ENCODE measurements at places on chromosomes 4 and X.

DNA sequence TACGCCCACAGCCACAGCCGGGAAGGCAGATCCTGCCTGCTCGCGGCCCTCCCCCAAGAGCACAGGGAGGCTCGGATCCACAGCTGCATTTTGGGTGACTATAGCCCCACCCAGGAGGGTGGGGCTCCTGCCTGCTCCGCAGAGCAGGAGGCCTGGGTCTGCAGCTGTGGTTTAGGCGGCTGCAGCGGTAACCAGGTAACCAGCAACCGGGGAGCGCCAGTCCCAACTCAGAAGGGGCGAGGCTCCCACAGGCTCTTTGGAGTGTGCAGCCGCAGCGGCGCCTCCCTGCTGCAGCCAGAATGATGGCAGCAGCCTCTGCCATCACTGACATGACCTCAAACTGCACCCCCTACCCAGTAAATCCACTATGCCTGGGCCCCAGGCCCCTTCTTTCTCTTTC, 148.0 kb upstream of the F9 start:
- DNase-seq: no peak

- no peak for DNase-seq
Measured at GRCh38 chr4:141705048-141705746, 68.8 kb downstream of the IL15 start.

GRCh38 chr4:148023512-148024181, 291.8 kb downstream of the ARHGAP10 start:
- DNase-seq: no peak

GRCh38 chrX:106436691-106437090, 175.1 kb upstream of the RADX start:
- no peak for DNase-seq

GRCh38 chrX:67568769-67569168, 24.9 kb downstream of the AR start:
- no peak for DNase-seq

GRCh38 chr4:124025000-124025399, 628.4 kb downstream of the SPRY1 start:
- DNase-seq: no peak

DNA sequence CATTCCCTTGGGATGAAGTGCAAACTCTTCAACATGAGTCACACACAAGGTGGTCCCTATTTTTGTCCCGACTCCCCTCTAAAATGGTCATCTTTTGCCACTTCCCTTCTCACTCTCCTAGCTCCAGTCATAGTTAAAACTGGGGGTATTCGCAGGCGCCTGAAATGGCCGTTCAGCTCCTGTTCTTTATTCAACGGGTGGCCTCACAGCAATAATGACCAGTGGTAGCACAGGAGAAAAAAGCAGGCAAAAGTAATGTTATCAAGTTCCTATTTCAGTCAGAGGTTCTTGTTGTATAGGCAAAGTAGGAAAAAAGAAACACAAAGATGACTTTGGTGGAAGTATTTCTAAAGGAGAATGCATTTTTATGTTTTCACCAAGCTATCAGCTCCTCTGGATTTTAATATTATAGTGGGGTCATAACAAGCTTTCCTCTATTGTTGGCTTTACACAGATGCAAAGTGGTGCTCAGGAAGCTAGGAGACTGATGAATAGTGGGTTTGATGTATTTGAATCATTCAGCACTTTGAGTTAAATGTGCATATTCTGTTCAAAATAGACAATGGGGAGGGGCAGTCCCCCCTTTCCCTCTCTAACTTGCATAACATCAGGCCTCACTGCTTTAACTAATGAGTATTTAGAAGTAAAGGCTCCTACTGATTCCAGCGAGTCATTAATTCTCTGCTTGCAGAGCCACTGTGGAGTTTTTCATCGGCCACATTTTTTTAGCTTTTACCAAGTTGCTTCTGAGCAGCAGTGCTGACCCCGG, 171.2 kb upstream of the NDP start:
- no peak for DNase-seq

- DNase-seq: no peak
Measured at GRCh38 chrX:15719324-15719968, 18.6 kb upstream of the CA5B start.

- DNase-seq: no peak
Measured at GRCh38 chr4:128840711-128841318, 31.3 kb downstream of the JADE1 start.

GRCh38 chr4:145083891-145084605, 13.9 kb downstream of the ANAPC10 start:
- no peak for DNase-seq

- no peak for DNase-seq
Measured at GRCh38 chrX:104565791-104566680, at the start of gene IL1RAPL2. Gene IL1RAPL2, plus strand, starts transcription at chrX:104566199.

DNA sequence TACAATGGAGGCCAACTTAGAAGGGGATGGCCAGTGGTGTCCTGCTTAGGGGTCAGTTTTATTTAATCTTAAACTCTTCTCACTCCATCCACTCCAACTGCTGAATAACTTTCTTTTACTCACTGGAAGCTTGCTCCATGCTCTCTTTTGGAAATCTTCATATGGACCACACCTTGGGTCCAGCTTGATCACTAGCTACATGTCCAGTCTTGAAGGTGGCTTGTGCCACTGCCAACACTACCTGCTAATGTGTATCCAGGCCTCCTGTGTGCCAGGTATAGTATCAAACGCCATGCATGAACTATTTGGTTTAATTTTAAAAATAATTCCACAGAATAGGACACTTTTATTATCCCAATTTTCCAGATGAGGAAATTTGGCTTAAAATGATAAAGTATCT, 37.0 kb upstream of the KDR start:
- no peak for DNase-seq

GRCh38 chrX:1673337-1673736, 58.5 kb downstream of the ASMT start:
- DNase-seq: no peak

GRCh38 chrX:9942086-9942485, 25.1 kb upstream of the CLDN34 start:
- DNase-seq: peak; percentile 2

GRCh38 chrX:118221270-118221669, 104.7 kb upstream of the KLHL13 start:
- no peak for DNase-seq

- DNase-seq: no peak
Measured at GRCh38 chrX:40996886-40997530, 88.2 kb upstream of the USP9X start.

- DNase-seq: no peak
Measured at GRCh38 chr4:173448103-173448502, 49.2 kb upstream of the SCRG1 start.

- DNase-seq: no peak
Measured at GRCh38 chr4:29066861-29067260, 1653.3 kb upstream of the PCDH7 start.

DNA sequence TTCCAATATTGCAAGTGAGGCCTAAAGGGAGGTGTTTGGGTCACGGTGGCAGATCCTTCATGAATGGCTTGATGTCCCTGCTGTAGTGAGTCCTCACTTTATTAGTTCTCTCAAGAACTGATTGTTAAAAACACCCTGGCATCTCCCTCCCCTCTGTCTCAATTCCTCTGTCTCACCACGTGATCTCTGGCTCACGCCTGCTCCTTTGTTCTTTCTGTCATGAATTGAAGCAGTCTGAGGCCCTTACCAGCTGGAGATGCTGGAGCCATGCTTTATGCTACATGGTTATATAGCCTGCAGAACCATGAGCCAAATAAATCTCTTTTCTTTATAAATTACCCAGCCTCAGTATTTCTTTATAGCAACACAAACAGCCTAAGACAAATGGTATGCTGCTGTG, 980.7 kb upstream of the GRIA3 start:
- no peak for DNase-seq

- DNase-seq: peak; percentile 16
Measured at GRCh38 chrX:78104447-78105176, 564 bp downstream of the PGK1 start.

DNA sequence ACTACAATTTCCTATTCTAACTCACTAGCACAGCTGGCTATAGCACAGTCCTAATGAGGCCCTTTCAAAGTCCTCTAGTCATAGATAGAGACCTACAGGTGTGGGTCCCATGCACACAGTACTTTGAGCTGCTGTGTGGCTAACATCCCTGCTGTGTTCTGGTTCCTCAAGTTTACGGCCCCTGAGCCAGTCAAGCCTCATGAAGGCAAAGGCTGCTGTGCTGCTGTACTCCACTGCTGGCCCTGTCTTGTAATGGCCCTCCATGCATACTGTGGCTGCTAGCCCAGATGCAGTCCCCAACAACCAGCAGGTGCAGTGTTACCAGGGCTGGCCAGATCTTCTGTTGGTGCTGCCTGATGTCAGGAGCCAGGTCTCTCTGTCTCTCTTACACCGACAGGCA, 23.4 kb upstream of the ENPEP start:
- no peak for DNase-seq

DNA sequence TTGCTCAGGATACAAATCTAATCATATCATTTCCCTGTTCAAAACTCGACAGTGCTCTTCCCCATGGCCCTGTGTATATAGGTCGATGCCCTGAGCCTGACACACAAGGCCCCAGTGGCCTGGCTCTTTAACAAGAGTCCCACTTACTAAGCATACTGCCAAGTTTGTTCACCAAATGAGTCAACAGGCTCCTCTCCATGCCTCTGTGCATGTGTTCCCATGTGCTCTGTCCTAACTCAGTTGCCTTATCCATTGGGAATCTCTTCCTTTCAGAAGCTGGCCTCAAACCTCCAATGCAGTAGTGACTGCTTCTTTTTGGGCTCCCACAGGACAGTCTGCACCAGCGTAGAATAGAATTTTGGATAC, 18.9 kb upstream of the CXCR3 start:
- DNase-seq: no peak

GRCh38 chr4:106595906-106596305, 227.3 kb upstream of the GIMD1 start:
- no peak for DNase-seq

- no peak for DNase-seq
Measured at GRCh38 chrX:136920001-136920400, 39.5 kb upstream of the RBMX start.

DNA sequence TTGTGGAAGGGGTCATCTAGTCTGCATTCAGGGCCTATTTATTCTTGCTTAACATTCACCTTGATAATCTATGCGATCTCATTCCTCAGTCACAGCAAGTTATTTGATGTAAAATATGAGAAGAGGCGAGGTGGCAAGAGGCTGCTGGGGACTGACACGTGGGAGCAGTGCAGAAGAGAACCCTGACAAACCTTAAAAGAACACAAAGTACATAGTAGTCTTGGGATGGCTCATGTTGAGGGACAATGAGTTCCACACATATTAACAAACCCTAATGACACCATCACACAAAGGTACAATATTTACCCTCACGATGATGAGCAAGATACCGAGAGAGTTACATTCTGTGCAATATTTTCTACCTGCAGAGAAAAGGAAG, 57.5 kb downstream of the MAML3 start:
- no peak for DNase-seq

- no peak for DNase-seq
Measured at GRCh38 chr4:175246941-175247340, 328.8 kb downstream of the ADAM29 start.

DNA sequence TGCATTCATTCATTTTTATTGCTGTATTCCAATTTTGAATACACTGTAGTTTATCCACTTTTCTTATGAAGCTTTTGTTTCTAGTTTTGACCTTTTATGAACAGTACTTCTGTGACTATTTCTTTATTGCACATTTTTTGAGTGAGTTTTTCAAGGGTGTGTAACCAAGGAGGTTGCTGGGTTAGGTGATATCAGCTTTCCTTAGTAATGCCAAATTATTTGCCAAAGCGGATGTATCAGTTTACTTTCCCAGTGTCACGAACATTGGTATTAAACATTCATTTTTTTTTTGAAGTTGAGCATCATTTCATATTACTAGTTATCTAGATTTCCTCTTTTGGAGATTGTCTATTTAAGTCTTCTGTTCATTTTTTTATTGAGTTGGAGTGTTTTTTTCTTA, 32.9 kb downstream of the STIM2 start:
- no peak for DNase-seq

- no peak for DNase-seq
Measured at GRCh38 chr4:114527637-114528036, 71.0 kb upstream of the UGT8 start.

- no peak for DNase-seq
Measured at GRCh38 chr4:11603591-11604194, 175.0 kb upstream of the HS3ST1 start.

- DNase-seq: no peak
Measured at GRCh38 chrX:129694805-129695204, 40.0 kb upstream of the APLN start.

GRCh38 chrX:42678133-42678532, 99.8 kb downstream of the PPP1R2C start:
- no peak for DNase-seq

DNA sequence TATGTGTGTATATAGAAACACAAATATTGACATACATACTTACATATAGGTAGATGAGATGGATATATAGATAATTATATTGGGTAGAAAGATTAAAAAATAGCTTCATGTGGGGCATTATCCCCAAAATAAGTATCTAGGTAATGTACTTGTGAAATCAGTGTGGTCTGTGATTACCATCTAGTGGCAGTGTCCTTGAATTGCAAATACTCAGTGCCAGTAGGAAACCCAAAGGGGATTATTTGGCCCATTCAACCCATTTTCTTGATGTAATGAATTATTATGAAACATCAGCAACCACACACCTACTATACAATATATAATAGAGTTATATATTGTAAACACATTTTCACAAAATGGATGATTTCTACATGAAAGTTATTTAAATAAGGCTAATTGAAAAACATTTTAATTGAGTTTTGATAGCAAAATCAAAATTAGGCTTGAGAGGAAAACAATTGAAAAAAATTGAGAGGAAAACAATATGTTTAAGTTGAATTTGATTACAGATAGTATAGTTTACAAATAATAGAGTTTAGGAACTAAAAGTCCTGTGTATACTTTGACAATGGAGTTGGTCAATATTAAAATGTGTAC, 389.4 kb downstream of the GALNTL6 start:
- no peak for DNase-seq

GRCh38 chr4:13159041-13159620, 325.0 kb downstream of the RAB28 start:
- DNase-seq: no peak

GRCh38 chr4:52813546-52813945, 48.6 kb upstream of the RASL11B start:
- no peak for DNase-seq

GRCh38 chr4:114225436-114225835, 246.0 kb upstream of the ARSJ start:
- no peak for DNase-seq

GRCh38 chr4:12446256-12446655, 1017.6 kb upstream of the HS3ST1 start:
- no peak for DNase-seq

GRCh38 chr4:150098214-150098613, 20.0 kb downstream of the DCLK2 start:
- no peak for DNase-seq

GRCh38 chrX:828411-828959, 197.9 kb downstream of the SHOX start:
- DNase-seq: no peak

DNA sequence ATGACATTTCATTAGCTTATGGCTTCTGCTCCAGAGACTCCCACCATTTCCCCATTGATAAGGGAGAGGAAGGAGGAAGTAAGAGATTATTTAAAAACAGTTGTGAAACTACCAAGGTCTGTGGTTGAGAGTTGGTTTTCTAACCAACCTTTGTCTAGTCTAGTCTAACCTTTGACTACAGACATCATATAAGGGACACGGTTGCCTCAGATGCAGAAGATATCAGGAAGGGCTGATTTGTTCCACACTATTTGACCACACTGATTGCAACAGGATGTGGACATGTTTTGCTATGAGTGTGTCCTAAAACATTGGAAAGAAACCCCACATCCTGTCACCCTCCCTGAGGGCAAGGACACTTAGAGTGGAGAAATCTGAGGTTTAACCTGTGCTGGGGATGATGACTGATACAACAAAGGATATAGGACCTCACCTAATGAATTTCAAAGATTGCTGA, 53.0 kb downstream of the COQ2 start:
- no peak for DNase-seq

Measured in effector memory CD4-positive, alpha-beta T cell (primary cell).